Bone marrow (tissue), 2 donors: ENCODE measurements at places on chromosomes 1 and 21.

DNA sequence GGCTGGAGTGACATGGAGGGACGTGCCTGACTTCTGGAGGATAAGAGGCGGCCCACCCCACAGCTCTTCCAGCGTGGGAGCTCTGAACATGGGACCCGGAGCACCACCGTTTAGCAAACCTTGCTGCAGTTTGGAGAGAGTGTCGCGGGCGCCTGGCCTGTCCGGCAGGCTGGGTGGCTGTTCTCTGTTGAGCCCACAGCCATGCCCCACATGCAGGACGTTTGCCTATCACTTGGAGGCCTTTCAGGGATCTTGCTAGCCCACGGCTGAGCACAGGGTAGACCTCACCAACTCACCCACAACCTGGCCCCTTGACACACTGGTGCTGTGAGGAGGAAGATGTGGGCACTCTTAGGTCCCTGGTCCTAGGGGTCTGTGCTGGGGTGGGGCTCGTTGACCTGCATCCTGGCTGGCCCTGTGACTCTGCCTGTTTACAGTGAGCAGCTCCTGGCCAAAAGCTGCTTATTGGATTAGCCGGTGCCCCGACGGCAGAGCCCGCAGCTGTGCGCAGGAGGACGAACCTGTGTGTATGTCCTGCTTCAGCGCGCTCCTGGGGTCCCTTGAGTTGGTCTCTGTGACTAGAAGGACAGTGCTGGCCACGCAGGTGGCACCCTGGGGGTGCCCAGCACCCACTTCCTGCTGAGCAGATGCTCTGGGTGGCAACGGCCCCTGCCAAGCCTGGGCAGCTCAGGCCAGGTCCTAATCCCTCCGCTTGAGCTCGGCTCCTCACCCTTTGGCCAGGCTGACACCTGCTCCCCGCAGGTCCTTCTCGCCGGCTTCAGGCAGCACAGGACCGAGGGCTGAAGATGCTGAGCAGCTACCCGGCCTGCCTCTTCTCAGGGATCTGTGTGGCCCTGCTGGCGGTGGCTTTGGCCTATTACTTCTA, 72.4 kb upstream of the TRAPPC10 start:
- DNase-seq = no peak

DNA sequence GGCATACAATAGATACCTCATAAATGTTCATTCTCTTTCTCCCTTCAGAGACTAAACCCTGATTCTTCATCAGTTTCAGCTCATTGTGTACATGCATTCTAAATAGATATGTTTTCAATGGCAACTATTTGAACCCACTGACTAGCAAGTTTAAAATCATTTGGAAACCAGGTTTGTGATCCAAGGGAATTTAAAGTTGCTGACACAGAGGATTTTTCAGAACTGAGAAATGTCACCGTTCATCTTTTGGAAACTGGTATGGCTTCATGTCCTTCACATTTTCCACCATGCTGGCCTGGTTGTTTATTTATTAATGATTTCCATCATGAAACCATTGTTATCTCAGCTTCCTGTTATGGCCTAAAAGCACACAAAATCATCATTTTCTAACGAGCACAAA, 81.8 kb upstream of the BARHL2 start:
- DNase-seq = no peak

DNA sequence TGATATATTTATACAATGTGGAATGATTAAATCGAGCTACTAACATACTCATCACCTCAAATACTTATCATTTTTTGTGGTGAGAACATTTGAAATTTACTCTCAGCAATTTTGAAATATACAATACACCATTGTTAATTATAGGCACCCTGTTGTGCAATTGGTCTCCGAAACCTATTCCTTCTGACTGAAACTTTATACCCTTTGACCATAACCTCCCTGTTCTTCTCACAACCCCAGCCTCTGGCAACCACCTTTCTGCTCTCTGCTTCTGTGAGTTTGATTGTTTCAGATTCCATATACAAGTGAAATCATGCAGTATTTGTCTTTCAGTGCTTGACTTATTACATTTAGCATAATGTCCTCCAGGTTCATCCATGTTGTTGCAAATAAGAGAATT, 49.5 kb downstream of the SETD4 start:
- no peak for DNase-seq

- DNase-seq = no peak
These were observed 14.0 kb upstream of the FAAP20 start for GRCh38 chr1:2208309-2209239.

- no peak for DNase-seq
These were observed 14.6 kb downstream of the C1orf198 start for GRCh38 chr1:230853731-230854130.

DNA sequence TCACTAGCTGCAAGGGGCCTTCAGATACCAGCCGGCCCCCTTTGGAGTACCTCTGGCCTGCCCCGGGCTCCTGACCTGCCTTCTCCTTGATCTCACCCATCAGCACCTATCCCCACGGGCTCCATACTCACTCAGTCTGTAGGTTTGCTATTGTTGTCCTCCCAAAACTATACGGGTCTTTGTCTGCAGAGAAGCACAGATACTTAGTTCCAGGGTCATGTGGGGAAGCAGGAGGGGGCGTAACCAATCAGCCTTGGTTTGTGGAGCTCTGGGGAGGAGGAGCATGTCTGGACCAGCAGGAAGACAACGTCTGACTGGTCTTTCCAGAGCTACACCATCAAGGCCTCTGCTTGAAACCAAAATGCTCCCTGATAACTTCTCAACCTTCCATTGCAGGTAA, 15.2 kb downstream of the TMEM63A start:
- no peak for DNase-seq

DNA sequence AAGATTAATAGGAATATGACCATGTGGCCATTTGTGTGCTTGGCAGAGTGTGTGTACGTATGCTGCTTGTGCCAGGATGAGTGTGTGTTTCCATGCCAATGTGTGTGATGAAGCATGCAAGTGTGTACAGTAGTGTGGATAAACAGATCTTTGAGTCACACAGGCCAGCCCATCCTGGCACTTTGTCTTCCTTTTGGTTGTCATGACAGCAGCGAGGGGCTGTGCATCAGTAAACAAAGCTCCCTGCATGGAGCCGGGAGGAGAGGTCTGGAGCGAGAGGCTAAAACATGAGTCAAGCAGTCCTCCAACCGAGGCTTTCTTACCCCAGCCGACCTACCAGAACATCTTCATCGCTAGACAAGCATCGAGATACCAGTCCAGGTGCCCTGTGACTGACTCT, 221.2 kb downstream of the CACNA1E start:
- no peak for DNase-seq
